CD4-positive, alpha-beta T cell treated with Interleukin-10 for 1 hour (primary cell): ENCODE measurements at places on chromosomes 16 and 17.
A peak's percentile ranks its signal among the peaks of the same experiment; 100 is the strongest.

GRCh38 chr17:43406676-43407645, 8.2 kb downstream of the ARL4D start:
- no peak for DNase-seq

DNA sequence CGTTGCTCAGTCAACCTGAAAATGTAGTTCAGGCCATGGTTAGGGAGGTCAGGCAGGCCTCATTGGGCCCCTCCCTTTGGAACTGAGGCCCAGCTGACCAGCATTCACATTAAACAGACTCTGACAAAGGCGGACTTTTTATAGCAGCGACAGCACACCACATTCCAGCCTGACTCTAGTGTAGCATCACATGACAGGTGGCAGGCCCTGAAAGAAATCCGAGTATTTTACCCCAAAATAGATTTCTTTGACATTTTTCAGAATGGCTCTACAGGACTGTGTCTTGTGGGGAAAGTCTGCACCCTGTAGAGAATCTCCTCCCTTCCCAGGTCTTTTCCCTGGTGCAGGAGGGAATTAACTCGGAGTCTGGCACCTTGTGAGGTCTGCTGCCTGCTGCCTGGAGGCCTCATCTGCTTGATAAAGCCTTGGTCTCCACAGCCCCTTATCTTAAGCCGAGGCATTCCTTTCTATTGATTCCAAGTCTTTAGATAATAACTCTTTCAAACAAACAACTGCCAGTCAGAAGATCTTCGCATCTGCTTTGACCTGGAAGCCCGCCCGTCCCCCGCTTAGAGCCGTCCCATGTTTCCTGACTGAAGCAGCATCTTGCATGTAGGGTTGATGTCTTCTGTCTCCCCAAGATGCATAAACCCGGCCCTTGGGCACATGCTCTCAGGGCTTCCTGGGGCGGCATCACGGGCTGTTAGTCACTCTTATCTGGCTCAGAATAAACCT, 44.0 kb upstream of the CAPN15 start:
- DNase-seq = no peak

DNA sequence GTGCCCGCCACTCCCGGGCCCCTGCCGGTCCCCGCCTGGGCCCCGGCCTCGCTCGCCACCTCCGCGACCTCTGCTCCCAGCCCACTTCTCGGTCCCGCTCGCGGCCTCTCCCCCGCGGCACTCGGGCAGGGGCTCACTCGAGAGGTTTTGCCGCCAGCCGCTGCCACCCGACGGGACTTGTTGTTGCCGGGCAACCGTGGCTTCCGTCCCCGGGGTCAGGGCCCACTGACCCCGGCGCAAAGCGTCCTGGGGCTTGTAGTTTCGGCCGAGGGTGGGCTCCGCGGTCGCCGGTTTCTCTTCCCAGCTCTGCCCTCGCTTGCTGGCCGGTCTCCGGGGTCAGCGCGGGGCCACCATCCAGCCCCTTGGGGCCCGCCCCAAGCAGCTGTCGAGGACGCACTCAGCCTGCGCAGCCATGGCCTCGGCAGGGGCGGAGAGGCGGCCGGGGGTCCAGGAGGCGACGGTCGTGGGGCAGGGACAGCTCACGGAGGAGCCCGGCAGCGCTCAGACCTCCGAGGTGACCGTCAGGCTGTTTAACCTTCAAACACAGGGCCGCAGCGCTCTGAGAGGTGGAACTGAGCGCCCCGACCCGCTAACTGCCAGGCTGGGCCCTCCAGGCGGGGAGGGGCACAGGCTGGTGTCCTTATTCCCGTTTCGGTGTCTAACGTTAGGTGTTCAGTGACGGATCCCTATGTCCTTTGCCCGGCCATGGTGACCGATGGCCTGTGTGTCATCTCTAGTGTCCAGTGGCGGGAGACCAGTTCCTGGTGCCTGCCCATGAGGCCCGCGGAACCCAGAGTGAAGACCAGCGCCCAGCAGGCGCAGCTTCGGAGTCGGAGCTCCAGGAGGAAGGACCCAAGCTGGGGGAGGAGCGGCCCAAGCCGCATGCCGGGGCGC, at the start of the genes C16orf86 and ENKD1:
TSS of gene C16orf86 (plus strand) at position 256 of the 894 bp plus-strand sequence. CDS start at position 413, 157 bp downstream.
TSS of gene ENKD1 (minus strand) at position 192 of the 894 bp plus-strand sequence. CDS start 308 bp downstream, outside the sequence.
- peak; percentile 87 for DNase-seq

DNA sequence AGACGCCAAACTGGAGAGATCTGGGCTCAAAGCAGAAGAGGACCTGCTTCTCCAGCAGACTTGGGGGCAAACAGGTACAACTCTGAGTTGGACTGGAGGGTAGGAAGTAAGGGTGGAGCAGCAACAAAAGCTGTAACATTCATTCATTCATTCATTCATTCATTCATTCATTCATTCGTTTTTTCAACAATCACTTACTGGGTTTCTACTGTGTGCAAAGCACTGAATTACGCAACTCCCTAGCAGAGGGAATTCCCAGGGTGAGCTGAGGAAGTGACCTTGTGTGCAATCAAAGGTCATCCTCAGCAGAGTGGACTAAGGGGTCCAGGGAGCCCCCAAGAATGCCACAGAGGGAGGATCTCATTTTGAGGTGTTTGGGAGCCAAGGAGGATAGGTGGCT, 231.1 kb upstream of the SDK2 start:
- no peak for DNase-seq

GRCh38 chr17:82441691-82442487, 8.7 kb downstream of the CYBC1 start:
- no peak for DNase-seq

GRCh38 chr16:71826533-71827017, 17.9 kb upstream of the AP1G1 start:
- no peak for DNase-seq

- no peak for DNase-seq
Measured at GRCh38 chr17:5598457-5598856, 14.1 kb upstream of the NLRP1 start.

DNA sequence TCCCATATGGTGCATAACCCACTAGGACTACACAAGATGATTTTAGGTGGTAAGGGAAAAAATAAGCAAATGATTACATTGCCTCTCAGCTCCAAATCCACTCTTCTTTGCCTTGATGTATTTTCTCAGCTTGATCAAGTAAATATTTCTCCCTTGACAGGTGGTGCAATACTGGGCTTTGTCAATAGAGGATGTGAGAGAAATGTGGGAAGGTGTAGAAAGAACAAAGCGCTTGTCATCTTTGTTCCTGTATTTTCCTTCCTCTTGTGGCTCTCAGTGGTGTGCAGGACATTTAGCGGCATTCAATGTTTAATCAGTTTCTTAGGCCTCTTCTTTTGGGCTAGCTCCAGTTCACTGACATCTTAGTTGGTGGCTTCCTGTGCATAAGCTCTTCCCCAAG, 1165.8 kb upstream of the GOT2 start:
- no peak for DNase-seq

- DNase-seq = no peak
Measured at GRCh38 chr17:19720210-19720475, 3.8 kb upstream of the SLC47A2 start.
